IgD-negative memory B cell (primary cell): ENCODE measurements at places on chromosomes 1 and 21. TPM values are rescaled to one million over a fixed set of nuclear protein-coding genes. Genes with fewer than 3 reads are reported as not detected.

The WDR64 gene
- 0.90 TPM for polyA plus RNA-seq

The TNFRSF8 gene
- polyA plus RNA-seq = 0.40 TPM

The GABRD gene
- not detected for polyA plus RNA-seq

The TSNAX gene
- polyA plus RNA-seq = 78.9 TPM

The SCMH1 gene
- 12.3 TPM for polyA plus RNA-seq

The ADAMTSL4 gene
- 0.30 TPM for polyA plus RNA-seq

The PADI4 gene
- 0.73 TPM for polyA plus RNA-seq
